ENCODE measurements at places on chromosomes 7 and 10.

GRCh38 chr7:128914566-128915151, 4.2 kb upstream of the KCP start:
- DNase-seq, result no peak

DNA sequence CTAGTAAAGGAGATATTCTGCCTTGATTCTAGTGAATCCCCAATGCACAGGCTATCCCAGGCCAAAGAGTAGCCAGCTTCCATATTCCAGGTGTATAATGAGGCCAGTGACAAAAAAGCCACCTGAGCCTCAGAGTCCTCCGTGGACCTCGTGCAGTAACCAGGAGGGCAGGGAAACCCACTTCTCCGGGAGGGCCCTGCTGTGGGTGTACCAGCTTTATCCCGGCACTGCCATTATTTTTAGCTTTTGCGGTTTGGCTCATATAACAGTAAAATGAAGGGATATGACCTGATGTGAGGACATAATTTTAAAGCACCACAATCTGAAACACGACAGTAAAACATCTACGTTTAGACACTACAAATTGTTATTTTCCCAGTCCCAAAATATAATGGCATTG, 109.0 kb downstream of the SVIL start:
- no peak for DNase-seq

DNA sequence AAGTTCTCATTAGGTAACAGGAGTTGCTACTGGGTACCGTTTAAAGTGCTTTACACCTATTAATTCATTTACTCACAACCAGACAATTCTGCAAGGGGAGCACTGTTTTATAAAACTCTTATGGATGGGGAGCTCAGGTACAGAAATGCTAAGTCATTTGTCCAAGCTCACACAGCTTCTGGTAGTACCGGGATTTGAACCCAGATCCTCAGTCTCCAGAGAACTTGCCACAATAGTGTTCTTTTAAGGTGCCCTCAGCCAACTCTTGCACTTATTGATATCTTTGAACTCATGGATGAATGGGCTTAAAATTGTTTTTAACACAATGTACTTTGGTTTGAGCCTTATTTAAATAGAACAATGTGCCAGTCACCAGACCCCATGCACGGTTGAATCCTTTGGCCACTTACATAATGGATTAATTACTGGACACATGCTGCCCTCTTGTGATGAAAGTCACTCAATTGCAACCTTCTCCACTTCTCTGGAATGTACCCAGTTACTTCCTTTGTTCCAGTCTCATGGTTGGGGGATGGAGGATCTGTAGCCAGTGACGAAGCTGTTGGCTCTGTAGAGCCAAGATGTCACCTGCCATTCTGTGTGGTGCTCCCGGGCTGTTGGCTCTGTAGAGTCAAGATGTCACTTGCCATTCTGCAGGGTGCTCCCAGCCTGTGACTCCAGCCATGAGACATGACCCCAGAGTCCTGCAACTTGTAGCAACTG, 65.6 kb downstream of the NOD1 start:
- no peak for DNase-seq

DNA sequence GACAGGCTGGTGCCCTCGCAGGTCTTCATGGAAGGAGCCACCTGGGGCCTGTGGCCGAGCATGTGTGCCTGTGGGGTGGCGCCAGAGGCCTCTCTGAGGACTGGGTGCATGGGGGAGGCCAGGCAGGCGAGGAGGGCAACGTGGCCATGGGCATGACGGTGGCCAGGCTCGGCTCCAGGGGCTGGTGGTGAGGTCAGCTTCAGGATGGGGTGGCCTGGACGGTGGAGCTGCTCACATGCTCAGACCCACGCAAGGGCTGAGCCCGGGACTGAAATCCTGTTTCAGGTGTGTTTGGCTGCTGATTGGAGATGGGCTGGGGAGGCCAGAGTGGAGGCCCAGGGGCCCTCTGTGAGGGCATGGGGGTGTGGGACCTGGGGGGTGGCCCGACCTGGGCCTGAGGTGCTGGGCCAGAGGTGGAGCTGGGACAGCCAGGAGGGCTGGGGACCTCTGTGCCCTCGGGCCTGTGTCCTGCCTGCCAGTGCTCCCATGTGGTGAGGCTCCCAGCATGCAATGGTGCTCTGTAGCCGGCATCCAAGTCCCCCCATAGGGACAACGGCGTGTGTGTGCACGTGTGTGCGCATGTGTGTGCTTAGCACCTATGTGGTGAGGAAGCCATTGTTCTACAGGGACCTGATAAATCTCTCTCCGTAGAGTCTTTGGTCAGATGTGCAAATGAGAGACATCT, 71.1 kb downstream of the INPP5A start:
- no peak for DNase-seq

DNA sequence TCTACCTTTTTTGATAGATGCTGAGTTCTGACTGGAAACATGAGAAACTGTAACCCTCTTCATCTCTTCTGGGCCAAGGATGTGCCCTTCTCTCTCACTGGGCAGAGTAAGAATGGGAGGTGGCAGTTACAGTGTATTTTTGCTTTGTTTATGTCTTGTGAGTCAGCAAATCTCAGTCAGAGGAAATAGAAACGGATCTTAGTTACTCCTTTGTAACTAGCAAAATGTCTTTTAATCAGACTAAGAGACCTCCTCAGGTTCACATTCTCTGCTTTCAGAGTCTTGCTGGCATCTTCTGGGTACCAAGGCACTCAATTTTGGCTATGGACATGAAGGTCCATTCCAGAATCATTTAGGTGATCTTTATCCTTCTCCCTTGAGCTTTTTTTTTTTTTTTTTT, 70.9 kb downstream of the HHEX start:
- no peak for DNase-seq

- DNase-seq, result no peak
These were observed 168.1 kb upstream of the MALRD1 start for GRCh38 chr10:18880530-18880929.

Data from central memory CD8-positive, alpha-beta T cell (primary cell).